Esophagus mucosa (tissue), 1 donor: ENCODE measurements at places on chromosomes 12 and 14. TPM values are rescaled to one million over a fixed set of nuclear protein-coding genes. Genes with fewer than 3 reads are reported as not detected.
A peak's percentile ranks its signal among the peaks of the same experiment; 100 is the strongest.

The FSCB gene
- total RNA-seq, result not detected

- ATAC-seq, result no peak
These were observed 7.9 kb downstream of the MAPK1IP1L start for GRCh38 chr14:55059333-55059732.

GRCh38 chr12:59401862-59402261, 194.0 kb upstream of the SLC16A7 start:
- ATAC-seq, result no peak

The LRRC10 gene
- total RNA-seq, result not detected

DNA sequence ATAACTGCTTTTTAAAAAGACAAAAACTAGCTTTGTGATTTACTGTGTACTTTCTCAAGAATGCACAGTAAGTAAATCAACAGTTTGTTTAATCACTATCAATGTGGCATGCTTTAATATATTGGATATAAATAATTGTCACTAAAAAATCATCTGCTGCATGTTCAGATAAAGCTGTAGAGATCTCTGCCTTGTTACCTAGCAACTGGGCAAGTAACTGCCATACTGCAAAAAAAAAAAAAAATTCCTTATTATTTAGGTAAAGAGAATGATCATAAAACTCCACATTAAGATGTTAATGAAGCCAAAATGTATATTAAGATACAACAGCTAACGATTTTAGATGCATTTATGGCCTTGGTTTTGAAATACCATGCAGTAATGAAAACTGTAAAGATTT, 237.4 kb downstream of the APAF1 start:
- ATAC-seq, result no peak

- no peak for ATAC-seq
These were observed 185.7 kb upstream of the PPFIA2 start for GRCh38 chr12:81944886-81945285.

- ATAC-seq, result no peak
These were observed 106.1 kb downstream of the DAD1 start for GRCh38 chr14:22482782-22483553.

DNA sequence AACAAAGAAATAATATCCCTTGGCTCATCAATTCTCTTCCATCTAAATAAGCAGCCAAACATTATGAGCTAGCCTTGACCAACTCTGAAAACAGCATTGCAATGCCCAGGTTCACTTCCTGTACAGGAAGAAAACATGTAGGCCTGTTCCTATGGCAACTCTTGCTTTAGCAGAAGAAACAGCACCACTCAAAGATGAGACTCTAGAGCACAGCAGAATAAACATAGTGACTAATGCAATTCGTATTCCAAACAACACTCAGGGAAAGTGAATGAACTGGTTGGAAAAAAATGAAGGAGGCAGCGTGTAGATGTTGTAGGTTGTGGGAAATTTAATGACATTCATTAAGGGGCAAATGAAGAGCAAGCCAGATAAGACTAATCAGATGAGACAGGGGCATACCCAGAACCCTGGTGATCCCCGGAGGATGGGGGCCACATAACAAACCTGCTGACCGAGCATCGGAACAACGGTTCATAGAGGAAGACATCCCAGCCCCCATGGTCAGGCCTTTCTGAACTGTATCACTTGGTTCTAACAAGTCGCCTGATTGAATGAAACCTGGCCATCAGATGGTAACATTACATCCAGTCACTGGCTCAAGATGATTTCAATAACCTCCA, 9.0 kb downstream of the ARHGDIB start:
- peak; percentile 83 for ATAC-seq

DNA sequence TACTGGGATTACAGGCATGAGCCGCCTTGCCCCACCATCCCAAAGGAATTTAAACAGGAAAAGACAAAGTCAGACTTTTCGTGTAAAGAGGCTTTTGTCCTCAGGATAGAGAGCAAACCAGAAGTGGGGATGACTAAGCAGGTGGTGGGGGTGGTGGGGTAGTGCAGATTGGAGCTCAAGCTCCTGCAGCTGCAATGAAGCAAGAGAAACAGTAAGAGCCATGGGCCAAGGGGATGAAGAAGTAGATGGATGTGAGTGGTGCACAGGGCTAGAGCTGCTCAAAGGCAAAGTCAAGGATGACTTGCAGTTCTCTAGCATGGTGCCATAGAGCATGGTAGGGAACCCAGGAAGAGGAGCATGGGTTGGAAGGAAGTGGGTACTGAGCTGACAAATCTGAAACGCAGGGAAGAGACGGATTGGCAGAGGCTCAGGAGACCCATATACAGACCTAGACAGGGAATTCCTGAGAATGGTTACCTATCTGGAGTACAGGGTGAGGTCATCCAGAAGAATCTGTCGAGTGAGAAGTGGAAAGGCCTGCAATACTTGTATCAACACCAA, 11.4 kb upstream of the RNF34 start:
- ATAC-seq, result peak; percentile 15

DNA sequence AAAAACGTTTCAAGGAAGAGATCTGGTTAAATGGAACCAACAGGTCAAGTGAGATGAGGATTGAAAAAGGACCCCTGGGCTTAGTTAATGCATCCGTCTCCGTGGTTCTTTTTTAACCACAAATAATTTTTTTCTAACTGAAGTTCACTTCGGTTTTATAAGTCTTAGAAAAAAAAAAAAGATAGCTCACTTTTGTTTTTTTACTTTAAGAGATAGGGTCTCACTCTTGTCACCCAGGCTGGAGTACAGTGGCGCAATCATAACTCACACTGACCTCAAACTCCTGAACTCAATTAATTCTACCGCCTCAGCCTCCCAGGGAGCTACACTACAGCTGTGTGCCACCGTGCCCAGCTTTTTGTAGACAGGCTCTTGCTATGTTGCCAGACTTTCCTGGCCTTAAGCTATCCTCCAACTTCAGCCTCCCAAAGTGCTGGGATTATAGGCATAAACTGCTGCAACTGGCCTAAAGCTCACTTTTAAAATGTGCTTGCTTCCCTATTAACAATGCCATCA, 11.8 kb downstream of the HNRNPC start:
- no peak for ATAC-seq

GRCh38 chr12:64998371-64999147, 122.5 kb downstream of the WIF1 start:
- ATAC-seq, result no peak

DNA sequence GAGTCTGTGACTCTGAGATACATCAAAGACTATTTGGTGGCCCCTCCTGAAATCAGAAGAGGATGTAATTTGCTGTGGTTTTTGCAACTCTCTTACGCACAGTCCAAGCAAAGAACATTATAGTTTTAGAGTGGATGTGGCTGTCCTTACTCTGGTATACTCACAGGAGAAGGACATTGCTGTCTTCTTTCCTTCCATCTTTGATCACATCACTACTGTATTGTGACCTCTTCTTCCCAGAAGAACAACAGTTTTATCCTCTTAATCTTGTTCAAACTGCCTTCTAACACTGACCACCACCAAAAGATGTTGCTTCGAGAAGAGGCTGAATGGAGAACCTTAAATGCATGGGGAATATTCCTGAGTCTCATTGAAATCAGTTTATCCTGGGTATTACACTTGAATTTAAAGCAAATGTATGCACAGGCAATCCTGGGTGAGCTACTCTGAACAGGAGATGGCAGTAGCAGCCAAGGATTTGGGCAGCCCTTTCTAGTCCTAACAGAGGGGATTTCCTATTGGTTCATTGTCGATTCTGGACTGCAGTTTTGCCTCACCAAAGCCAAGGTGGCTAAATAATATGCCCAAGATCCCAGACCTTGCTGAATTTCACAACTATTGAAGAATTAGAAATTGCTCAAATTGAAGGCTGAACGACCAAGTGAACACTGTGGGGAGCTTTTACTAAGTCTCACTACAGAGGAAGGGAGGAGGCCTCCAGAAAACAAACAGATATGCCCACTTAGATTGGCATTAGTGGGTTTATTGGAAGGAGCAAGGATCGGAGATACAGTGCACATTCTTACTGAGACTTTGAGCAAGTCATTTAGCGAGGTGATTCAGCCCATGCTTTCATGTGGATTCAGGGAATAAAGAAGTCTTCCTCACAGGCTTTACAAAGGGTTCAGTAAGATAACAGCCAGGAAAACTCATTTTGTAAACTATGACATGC, 282.8 kb downstream of the PAWR start:
- ATAC-seq, result peak; percentile 89

DNA sequence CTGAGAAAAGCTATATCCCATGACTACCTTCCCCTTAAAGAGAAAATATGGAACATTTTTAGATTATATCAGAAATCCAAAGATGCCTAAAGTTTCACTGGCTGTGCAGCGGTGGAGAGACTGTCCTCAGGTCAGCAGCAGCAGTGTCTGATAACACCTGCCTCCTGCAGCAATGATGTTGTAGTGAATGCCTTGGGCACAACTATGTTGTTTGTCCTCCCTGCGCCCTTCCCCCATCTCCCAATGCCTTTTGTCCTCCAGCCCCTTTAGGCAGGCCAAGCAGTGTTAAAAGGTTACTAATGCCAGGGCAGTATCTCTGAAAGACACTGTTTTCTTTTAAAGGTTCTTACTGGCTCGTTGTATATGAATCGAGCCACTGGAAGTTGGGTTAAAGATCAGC, 13.2 kb downstream of the RTRAF start:
- ATAC-seq, result no peak

GRCh38 chr14:100784523-100785337, 41.2 kb upstream of the MEG3 start:
- no peak for ATAC-seq

The EIF2S3B gene
- total RNA-seq, result 1.4 TPM

The KITLG gene
- 12.7 TPM for total RNA-seq

GRCh38 chr14:106844608-106845285, 1318.4 kb downstream of the TMEM121 start:
- peak; percentile 59 for ATAC-seq

- ATAC-seq, result no peak
These were observed 23.3 kb downstream of the TMED8 start for GRCh38 chr14:77353469-77354141.

The RASSF9 gene
- total RNA-seq, result 4.6 TPM

The HOXC11 gene
- 0.08 TPM for total RNA-seq

DNA sequence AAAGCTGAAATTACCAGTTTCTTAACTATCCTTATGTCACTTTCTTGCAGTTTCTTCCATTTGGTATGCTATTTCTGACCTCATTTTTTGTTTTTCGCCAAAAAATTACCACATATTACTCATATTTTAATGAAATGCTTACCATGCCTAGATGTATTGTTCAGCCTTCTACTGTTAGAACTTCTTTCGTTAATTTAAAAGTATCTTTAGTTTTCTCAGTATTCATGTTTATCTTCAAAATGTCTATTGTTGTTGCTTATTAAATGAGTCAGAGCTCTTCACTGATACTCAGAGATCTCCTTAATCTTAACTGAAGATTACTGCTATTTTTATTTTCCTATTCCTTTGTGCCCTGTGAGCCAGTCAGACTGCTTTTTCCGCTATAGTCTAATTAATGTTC, 20.5 kb downstream of the RAP1B start:
- no peak for ATAC-seq

GRCh38 chr12:13073173-13073572, 29.0 kb downstream of the FAM234B start:
- no peak for ATAC-seq

The MGST1 gene
- 145 TPM for total RNA-seq

The ANO4 gene
- not detected for total RNA-seq

The MYBPC1 gene
- total RNA-seq, result 0.40 TPM

DNA sequence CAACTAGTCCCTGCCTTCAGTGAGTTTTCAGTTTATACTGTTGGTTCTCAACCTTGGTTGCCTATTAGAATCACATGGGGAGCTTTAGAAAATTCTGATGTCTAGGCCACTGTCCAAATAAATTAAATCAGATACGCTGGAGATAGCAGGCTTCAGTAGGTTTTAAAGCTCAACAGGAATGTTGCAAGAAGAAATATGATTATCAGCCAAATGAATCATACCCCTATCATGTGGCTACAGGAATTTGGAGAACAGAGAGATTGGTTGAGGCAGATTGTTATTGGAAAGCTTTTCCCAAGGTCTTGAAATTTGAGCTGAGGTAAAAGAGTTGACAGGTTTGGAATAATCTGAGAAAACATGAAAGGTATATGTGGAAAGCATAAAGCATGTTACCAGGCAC, 125.3 kb downstream of the WIF1 start:
- peak; percentile 13 for ATAC-seq

DNA sequence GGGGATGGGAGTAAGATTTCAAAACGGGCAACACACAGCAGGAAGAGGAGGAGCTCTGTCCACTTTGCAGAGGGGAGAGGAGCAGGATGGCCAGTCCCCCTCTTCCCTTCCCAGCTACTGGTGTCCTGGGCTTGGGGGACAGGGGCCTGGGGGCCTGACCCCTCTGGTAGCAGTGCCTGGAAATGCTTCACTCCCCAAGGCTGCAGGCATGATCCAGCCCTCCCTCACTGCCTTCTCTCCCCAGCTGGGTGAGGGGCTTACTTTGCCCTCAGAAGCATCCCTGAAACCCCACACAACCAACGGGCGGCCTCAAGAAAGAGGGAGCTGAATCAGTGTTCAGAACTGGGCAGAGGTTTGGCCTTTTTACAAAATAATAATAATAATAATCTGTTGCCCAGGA, 279.5 kb downstream of the DPF3 start:
- no peak for ATAC-seq

GRCh38 chr12:115174920-115175319, 490.9 kb upstream of the TBX3 start:
- ATAC-seq, result no peak

DNA sequence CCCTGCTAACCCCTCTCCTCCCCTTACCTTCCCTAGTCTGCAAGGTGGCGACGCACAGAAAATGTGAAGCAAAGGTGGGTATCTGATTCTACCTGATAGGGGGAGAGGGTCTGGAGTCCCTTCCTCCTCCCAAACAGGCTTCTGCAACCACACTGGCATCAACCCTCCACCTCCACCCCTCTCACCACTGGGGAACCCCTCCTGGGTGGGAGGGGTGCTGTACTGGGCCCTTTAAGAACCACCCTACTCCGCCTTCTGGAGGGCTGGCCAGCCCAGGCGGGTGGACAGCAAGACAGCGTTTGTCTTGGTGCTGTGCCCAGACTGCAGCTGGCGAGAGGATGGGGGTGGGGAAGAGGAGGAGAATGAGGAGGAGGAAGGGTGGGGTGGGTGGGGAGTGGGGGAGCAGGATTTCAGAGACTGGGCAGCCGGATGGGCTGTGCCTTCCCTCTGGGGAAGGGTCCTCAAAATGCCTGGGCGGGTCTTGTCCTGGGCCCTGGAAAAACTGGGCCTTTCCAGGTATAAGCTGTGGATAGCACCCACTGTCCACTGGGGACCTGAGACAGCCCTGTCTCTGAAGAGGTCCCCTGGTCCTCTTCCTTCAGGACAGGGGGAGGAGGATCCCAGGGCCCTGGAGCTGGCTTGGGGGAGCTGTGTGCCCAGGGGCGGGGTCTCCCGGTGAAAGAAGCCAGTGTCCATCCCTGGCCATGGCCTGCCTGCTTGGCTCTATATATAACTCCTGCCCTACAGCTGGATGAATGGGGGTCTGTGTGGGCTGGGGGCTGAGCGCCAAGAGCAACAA, 2.8 kb downstream of the TNS2 start:
- no peak for ATAC-seq

The OASL gene
- 5.9 TPM for total RNA-seq

DNA sequence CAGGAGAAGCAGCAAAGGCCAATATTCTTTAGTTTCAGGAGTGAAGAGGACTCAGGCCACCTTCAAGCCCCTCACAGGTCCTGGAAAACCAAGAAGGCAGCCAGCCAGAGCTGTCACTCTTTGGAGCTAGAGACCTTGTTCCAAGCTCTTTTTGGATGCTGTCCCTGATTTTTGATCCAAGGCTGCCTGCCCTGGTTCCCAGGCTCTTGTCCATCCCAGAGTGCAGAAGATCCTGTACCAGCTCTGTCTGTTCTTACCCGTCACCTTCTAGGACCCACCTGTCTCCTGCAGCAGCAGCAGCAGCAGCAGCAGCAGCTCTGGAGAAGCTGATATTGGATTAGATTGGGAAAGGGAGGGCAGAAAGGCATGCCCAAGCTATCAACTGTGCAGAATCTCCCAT, 157.1 kb upstream of the NEDD1 start:
- ATAC-seq, result no peak

- ATAC-seq, result no peak
These were observed 175.8 kb downstream of the SLC41A2 start for GRCh38 chr12:104782296-104782695.
